Activated CD8-positive, alpha-beta memory T cell treated with anti-CD3 and anti-CD28 coated beads for 24 hours (primary cell): ENCODE measurements at places on chromosomes 5 and 9.

GRCh38 chr9:96158909-96159575, 142.9 kb downstream of the HSD17B3 start:
- DNase-seq = no peak

GRCh38 chr9:73081979-73082657, 69.5 kb upstream of the ANXA1 start:
- no peak for DNase-seq

GRCh38 chr5:89071101-89071940, 188.3 kb upstream of the MEF2C start:
- DNase-seq = no peak

DNA sequence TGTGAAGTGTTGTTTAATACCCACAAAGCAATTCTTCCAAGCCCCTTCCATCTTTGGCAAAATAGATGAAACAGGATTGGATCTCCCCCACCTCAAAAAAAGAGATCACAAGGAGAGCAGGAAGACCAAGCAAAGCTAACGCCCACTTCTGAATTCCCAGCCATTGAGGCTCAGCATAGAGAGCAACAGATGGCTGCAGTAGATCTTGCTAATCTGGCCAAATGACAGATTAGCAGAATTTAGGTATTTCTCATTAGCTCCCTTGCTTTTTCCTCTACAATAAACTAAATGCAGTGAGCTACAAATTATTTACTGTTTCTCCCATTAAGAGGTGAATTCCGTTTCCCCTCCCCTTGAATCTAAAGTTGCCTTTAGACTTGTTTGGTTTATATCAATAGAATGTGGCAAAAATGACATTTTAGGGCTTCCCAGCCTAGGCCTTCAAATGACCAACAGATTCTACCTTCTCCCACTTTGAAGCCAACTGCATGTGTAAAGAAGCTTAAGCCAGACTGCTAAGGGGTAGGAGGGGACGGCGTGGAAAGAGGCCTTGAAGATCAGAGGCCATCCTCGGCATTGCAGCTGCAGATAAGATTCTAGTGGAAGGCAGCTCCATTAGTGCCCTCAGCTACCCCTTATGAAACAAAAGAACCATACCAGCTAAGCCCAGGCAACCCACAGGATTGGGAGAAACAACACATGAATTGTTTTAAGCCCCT, 56.8 kb upstream of the CPEB4 start:
- no peak for DNase-seq

DNA sequence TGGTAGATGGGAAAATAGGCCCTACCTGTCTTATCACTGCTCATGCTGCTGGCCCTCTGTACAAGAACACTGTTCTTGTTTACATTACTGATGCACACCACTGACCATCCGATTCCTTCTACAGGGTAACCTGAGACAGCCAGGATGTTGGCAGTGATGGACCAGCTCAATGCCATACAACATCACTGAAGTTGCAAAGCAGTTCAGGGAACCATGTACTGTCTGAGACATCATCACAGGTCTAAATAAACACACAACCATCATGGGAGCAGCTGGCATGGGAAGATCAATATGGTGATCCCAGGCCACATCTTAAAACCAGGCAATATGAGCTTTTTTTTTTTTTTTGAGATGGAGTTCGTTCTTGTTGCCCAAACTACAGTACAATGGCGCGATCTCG, 59.0 kb downstream of the IARS1 start:
- DNase-seq = no peak

DNA sequence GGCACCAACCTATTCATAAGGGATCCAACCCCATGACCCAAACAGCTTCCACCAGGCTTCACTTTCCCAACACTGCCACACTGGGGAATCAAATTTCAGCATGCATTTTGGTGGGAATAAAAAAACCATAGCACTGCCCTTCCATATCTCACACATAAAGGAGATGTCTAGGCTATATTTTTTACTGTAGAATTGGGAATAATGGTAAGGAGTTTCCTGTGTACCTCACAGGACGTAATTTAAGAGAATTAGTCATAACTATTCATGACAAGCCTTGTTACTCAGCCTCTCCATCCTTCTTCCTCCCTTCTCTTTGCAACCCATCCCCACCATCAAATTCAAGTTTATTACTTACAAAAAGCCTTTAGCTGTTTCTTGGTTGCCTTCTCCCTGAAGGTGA, 352.1 kb downstream of the MLLT3 start:
- DNase-seq = no peak

DNA sequence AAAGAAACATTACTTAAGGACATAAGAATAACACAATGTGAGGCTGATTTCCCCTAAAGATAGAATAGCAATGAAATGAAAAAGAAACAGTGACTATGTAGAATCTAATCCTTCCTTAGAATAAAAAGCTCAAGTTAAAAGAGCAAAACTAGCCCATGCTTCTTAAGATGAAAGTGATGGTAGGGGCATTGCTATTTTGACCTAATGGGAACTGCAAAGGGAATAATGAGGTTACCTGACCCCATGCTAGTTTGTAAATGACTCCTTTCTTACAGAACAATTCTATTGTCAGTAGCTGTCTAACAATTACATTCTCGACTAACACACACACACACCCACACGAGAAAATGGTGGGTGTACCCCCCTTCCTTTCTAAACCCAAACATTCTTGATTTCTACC, 575.8 kb downstream of the CSNK1G3 start:
- no peak for DNase-seq

GRCh38 chr5:154315756-154316155, 125.2 kb downstream of the GALNT10 start:
- DNase-seq = no peak

GRCh38 chr5:95102080-95102479, 182.8 kb downstream of the MCTP1 start:
- no peak for DNase-seq

- DNase-seq = peak; percentile 88
Observed at GRCh38 chr9:36873247-36873875, 160.7 kb downstream of the PAX5 start.
